Stimulated activated CD8-positive, alpha-beta memory T cell treated with anti-CD3 and anti-CD28 coated beads, Interleukin-4, amount 100 ng/mL, for 1 hour (primary cell): ENCODE measurements at places on chromosomes 4 and X.

DNA sequence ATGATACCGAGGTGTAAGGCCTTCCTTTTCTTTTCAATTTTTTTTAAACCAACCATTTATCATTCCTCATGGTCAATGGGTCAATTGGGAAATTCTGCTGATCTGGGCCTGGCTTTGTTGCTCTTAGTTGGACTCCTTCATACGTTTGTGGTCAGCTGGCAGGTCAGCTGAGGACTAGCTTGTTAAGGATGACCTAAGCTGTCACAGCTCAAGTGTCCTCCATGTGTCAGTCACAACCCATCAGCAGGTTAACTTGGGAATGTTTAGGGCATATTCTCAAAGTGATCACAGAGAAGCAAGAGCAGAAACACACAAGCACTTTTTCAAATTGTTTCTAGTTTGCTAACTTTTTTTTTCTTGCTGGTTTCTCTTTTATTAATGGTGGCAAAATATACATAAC lies 117.4 kb upstream of the MAB21L2 start:
- DNase-seq, result no peak

- no peak for DNase-seq
These were observed 102.6 kb upstream of the GIMD1 start for GRCh38 chr4:106471151-106471550.

DNA sequence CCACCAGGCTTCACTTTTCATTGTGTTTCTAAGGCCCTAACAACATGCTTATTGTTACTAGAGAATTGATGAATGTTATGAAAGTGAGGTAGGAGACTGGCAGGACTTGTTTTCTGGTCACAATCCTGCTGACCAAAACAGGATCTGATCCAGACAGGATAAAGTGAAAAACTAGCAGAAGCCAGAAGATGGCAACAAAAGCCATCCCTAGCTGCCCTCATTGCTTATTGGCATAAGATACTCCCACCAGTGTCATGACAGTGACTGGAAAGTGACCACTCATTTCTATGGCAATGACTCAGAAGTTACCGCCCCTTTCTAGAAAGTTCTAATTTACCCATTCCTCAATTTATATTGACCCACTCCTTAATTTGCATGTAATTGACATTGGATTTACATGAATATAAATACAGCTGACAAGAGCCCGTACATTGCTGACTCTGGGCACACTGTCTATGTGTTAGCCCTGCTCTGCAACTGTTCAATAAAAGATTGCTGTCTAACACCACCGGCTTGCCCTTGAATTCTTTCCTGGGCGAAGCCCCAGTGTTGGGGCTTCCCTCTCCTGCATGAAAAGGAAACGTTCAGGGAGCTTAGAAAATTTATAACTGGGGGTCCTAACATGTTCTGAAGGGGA lies 30.0 kb upstream of the FGG start:
- DNase-seq, result no peak

DNA sequence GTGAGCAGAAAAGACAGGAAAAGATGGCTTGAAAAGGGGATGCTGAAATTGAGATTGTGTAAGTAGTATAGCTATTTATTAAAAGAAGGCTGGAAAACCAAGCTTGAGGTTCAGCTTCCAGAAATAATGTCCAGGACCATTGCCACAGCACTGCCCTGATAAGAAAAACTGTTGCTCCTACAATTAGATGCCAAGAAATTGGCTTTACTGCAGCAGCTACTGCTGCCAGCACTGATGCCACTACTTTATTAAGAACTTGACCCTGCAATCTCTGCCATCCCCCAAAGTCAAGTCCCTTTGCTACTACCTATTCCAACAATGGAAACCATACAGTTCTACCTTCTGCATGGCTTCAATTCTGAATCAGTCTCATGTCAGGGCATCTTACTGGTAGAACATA lies 130.0 kb upstream of the VAMP7 start:
- no peak for DNase-seq

- DNase-seq, result no peak
These were observed 125.8 kb upstream of the UNC5C start for GRCh38 chr4:95674521-95674981.

GRCh38 chr4:112109360-112110058 lies 35.7 kb upstream of the FAM241A start:
- no peak for DNase-seq

GRCh38 chr4:148116969-148117368 lies 325.2 kb downstream of the NR3C2 start:
- DNase-seq, result no peak

DNA sequence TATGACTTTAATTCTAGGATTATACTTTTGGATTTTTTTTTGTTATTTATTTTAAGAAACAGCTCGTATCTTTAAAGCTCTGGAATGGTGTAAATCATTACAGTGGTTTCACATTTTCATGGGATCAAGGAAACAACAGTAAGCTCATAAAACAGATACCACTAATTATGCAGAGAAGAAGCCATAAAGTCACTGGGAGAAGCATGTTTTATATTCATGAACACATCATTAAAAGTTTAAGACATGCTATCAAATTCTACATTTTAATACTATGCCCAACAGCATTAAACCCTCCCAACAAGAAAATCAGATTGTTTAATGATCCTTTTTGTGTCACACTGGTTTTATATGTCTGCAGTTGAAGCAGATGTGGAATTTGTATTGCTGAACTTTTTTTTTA lies 149.9 kb downstream of the FBXO8 start:
- no peak for DNase-seq

DNA sequence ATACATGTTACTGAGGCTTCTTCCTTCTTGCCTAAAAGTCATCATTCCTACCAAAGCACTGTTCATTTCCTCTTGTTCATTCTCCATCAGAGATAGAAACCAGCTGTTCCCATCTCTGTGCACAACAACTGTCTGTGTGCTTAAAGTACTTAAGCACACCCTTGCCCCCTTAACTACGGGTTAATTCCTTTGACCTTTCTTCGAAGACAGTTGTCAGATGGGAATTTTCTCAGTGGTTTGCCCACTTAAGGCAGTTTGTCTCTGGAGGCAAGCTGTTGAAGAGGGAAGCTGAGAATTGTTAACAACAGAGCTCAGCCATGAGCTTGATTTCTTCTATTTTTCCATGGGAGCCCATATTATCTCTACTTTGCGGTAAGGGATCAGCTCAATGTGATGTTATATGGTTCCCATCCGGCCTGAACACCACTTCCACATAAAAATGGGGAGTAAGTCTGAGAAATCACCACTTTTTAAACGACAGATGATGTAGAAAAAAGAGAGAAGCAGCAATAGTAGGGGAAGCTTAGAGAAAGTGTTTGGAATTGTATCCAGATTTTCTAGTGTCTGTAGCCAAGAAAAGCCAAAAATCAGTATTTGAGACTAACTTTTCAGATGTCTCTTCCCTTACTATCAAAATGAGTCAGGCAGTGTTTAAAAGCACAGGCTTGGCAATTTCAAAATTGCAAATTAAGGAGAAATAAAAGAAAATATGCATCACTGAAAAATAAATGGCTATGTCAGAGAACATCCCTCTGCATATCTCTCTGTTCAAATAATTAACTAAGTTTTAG lies 194.4 kb downstream of the SLIT2 start:
- no peak for DNase-seq

- DNase-seq, result no peak
These were observed 75.7 kb downstream of the HAUS3 start for GRCh38 chr4:2166253-2166652.

GRCh38 chr4:168886351-168886750 lies 123.7 kb downstream of the CBR4 start:
- no peak for DNase-seq

- DNase-seq, result no peak
These were observed 68.7 kb downstream of the NBDY start for GRCh38 chrX:56797574-56798338.

DNA sequence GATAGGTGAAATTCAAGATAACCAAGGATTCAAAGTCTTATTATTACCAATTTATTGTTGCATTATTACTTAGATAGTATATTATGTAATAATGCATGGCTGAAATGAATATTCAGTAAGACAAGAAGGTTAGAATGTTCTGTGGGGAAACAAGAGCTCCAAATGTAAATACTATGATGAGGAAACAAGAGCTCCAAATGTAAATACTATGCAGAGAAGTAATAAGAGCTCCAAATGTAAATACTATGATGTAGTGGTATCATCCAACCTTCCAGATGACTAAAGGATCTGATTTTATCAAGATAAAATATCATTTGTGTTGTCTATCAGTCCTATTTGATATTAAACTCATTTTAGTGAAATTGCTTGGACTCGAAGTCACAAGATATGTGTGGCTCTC lies 82.2 kb upstream of the PCDH18 start:
- no peak for DNase-seq

DNA sequence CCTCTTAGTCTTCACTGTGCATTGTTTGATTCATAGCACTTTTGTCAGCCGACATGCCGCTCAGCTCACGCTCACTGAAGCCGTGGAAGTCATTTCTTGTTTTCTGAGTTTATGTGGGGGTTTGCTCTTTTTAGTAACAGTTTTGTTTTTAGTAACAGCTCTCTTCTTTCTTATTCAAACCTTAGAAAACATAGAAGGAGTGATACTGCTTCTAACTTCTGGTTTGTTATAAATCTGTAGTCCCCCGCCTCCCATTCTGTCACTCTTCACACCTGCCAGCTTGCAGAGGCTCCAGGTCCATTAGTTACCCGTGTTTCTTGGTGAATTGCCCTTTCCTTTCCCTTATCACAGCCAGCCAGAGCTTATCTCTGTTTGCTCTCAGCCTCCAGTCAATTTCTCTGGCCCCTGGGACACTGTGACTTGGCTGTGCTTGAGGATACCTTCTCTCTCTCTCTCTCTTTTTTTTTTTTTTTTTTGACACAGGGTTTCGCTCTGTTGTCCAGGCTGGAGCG lies 50.5 kb downstream of the GRK4 start:
- no peak for DNase-seq

DNA sequence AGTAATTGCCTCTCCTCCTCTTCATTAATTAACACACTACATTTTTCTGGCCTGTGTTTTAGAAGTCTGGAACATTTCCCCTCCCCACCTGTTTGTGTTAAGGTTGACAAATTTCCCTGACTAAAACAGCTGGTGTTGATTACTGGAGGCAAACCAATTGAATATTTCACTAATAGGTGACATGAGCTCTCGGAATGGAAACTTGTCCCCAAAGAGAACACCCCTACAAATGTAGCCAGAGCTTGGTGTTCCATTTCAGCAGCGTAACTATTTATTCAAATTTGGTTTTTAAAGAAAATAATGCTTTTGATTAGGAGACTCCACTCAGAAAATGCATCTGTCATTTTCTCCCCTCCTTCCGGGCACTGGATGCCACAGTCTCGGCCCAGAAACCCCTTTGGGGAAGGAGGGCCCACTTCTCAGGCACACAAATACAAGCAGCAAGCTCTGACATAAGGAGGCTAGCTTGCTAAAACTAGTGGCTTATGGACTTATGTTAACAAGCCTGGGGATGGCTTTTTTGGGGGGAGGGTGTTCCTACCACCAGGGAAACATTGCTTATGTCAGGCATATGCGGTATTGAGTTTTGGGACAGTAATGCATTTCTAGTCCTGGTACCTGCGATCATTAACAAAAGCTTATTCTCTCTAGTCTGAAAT lies 2.2 kb downstream of the RNF150 start:
- no peak for DNase-seq

DNA sequence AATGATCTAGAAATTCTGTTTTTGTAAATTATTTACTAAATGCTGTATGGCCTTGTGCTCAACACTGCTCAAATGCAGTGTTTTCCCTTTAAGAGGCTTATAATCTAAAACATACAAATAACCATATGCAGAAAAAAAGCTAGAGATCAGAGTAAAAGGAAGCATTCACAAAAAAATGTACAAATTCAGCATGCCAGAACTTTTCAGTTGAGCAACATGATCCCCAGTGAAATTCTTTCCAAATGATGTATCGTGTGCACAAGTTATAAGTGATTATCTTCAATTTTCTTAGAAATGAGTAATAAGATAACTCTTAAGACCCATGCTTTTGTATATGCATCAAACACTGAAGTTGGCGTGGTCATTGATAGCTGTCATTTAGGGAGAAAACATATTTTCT lies 5.0 kb downstream of the GPC3 start:
- no peak for DNase-seq

GRCh38 chr4:101464596-101464995 lies 117.3 kb upstream of the PPP3CA start:
- DNase-seq, result no peak

DNA sequence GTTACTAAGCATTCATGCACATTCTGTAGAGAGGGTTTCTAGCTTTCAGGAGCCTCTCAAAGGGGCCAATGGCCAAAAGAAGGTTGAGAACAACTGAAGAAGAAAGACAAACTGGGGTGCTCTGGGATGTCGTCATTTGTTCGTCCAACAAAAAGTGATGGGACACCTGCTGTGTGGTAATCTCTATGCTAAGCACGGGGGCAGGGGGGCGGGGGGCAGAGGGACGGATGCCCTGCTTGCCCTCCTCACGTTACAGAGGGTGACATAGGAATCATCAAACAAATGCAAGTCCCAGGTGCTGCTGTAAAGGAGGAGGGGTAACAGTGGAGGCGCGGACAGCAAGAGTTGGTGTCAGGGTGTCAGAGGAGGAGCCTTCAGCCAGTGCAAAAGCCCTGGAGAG lies 12.8 kb upstream of the CRMP1 start:
- no peak for DNase-seq

GRCh38 chr4:180695851-180696250 lies 1547.4 kb upstream of the TENM3 start:
- DNase-seq, result no peak

DNA sequence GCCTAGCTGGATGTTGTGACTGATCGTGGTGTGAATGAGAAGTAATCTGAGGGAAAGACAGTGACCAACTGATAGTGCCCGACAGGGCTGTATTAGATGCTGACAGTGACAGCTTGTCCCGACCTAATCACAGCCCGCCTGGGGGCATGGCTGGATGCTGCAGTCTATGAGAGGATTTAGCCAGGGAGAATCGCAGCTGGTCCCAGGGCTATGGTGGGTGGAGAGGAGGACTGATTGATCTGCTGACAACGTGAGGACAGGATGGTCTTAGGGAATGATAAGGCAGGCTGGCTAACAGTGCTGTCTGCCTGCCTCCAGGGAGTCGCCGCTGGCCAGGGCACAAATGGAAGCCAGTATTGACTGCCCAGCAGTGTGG lies 621 bp upstream of the SUV39H1 start:
- no peak for DNase-seq

DNA sequence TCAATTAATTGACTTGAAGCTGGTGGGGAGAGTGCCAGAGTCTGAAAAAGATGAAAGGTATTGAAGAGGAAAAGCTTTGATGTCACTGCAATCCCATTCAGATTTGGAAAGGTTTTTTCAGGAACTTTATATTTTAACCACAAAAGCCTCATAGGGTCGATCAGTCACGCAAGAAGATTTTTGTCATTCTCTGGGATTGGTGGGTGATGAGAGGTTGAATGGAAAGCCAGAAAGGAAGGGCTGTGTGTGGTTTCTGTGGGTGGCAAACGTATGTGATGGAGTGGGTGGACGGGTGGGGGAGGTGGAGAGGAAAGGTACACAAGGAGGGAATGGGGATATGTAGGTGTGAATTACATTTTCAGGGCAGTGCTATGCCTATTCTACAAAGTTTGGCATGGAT lies 173.8 kb upstream of the SCML1 start:
- no peak for DNase-seq
